ENCODE measurements at places on chromosomes 3 and 15.

GRCh38 chr3:138113326-138113725 lies 2.1 kb downstream of the DZIP1L start:
- DNase-seq = no peak

DNA sequence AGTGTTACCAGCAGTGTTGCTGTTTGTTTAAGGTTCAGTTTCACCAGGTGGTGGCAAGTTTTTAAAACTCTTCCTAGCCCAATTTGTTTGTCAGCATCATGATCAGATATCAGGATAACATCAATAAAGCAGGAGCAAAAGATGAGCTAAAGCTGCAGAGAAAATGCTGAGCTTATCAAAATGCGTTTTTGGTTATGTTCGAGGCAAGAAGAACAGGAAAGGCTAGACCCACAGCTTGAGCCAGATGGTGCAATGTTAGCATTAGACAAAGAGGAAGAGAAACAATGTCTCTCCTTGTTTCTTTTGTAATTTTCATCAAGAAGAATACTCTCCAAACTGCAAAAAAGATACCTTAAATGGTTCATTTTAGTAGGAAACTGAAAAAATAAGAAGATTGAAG lies 66.2 kb downstream of the THRB start:
- DNase-seq = no peak

GRCh38 chr3:151331696-151332095 lies 2.3 kb upstream of the P2RY13 start:
- no peak for DNase-seq

DNA sequence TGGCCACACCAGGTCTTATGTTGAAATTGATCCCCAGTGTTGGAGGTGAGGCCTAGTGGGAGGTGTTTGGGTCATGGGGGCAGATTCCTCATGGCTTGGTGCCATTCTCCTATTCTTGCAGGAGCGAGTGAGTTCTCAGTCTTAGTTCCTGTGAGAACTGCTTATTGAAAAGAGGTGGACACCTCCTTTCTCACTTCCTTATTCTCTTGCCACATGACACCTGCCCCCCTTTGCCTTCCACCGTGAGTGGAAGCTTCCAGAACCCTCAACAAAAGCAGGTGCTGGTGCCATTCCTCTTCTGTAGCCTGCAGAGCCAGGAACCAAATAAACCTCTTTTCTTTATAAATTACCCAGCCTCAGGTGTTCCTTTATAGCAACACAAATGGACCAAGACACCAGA lies 318.1 kb upstream of the MCTP2 start:
- DNase-seq = no peak

DNA sequence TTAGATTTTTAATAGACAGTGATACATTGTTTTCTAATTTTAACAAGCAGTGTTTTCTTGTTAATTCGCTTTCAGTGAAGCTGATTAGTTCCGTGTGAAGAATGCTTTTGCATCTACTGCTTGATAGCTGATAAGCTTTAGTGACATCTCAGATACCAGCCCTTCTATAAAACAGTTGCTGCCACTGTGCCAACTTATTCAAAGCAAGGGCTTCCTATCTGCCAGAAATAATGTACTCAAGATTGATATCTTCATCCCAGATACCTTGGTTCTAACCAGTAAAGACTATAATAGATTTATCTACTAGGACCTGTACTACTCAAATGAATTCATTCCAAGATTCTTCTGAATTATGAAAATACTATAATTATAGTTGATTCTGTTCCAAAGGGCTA lies 30.4 kb downstream of the RARB start:
- DNase-seq = no peak

GRCh38 chr3:171672538-171672937 lies 137.7 kb downstream of the PLD1 start:
- no peak for DNase-seq

DNA sequence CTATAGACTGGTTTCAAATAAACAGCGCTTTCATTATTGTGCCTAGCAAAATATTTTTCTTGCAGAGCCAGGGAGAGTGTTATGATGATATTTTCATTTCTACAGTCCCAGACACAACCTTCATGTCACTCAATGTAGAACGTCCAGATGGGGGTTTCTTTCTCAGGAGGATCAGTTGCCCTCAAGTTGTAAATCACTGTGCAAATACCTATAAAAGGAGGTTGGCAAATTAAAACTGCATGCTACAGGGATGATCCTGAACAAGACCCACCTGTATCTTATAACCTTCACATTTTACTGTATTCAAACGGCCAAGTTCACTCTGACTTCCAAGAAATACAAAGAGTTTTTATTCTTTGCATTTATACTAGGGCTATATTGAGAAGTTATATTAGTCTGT lies 486.0 kb downstream of the EDEM1 start:
- DNase-seq = no peak

GRCh38 chr3:97991293-97991682 lies 19.1 kb upstream of the RIOX2 start:
- DNase-seq = no peak

- peak; percentile 75 for DNase-seq
These were observed 20.3 kb upstream of the IL16 start for GRCh38 chr15:81176291-81176893.

DNA sequence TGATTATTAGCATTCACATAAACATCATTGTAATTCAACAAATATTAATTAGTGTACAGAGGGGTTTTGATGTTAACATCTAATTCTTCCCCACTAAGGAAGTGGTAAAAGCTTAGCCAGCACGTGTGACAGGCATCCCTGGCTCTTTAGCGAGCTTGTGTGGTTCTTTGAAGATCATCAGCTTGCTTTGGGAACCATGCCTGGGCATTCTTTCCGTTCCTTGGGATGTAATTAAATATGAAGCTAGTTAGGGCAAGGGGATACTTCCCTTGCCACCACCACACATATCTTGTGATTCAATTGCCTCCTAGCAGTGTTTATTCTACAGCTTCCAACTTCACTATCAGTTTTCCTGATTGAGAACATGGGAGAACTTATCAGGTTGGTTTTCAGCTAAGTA lies 246.5 kb downstream of the MYRIP start:
- no peak for DNase-seq

GRCh38 chr3:27532426-27533260 lies 48.5 kb upstream of the SLC4A7 start:
- no peak for DNase-seq

DNA sequence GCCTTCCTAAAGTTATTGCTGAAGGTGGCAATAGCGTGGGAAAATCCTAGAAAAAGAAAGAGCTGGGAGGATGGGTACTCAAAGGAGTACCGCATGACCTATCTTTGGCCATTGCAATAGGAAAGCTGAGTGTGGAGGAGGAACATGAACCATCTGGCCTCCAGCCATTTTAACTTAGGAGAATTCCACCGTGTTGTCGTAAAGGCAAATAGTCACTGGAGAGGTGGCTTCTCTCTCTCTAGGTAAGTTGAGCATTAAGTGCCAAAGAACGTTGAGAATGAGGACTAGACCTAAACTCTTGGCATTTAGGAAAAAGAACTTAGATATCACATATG lies 16.1 kb upstream of the CMTM7 start:
- no peak for DNase-seq

DNA sequence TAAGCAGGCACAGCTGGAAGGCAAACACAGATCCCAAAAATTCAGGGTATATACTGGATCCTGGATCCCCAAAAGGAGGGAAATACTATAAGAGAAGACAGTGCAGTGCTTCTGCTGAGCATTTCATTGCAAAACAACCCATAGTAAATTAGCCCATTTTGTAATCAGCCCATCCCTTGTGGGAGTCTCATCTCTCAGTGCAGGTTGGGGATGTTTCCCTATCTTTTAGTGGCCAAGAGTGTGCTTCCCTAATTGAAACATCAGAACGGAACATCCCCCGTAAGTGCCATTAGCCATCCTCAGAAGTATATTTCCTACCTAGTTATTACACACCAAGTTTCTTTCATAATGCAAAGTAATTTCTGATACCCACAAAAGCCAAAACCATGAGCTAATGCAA lies 11.2 kb upstream of the MTMR14 start:
- no peak for DNase-seq

DNA sequence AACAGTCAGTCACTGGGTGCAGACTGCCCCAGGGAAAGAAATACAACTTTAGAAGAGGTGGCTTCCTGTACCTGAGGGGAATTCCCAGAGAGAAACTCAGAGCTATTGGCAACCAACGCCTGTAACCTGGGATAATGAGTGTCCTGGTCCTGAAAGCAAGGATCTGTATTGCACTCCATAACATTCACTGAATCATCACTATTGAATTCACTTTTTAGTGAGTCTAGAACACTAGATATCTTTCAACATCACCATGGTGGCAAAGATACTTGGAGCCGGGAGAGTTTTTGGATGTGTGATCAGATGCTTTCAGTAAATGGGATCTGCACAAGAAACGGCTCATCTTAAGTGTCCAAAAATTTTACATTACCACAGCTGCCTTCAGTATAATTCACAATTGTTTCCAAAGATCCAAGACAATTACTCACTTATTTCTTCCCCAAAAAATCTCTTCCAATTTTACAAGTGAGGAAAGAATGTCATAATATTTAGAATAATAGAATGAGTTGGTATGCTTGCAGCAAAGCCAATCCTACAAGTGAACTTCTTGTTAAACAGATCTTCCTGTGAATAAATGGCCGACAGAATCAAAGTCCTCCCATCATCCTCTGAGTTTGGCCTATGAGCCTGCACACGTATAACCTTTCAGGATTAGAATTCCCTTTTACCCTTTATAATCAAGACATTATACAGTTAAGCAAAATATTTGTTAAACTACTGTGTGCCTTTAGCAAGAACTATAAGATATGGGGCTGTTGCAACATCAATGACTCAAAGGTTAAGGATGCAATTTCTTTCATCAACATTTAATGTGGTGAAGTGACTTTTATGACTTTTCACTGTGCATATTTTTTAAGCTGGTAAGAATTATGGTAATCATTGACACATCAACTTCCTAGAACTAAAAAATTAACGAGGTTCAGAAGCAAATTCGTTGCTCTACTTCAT lies 243.3 kb upstream of the COL8A1 start:
- no peak for DNase-seq

DNA sequence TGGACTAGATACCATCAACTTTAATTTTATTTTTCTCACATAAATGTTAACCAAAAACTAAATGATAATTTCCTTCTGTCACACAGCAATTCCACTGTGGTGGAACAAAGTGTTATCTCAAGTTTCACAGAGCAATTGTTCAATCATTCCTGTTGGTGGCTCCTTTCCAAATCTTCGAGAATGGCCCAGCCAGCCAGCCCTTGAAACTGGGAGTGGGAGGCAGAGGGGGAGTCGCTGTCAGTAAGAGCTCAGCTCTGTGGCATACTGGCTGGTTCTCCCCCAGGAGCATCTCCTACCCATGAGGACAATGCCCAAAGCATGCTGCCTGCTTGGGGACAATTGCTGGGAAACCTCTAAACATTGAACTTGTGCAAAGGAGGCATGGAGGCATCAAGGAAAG lies 47.7 kb downstream of the MECOM start:
- no peak for DNase-seq

GRCh38 chr3:39180546-39181346 lies 11.6 kb downstream of the XIRP1 start:
- DNase-seq = peak; percentile 96

- no peak for DNase-seq
These were observed 54.6 kb upstream of the STXBP5L start for GRCh38 chr3:120853416-120853815.
